ENCODE measurements at places on chromosomes 3 and 15.

DNA sequence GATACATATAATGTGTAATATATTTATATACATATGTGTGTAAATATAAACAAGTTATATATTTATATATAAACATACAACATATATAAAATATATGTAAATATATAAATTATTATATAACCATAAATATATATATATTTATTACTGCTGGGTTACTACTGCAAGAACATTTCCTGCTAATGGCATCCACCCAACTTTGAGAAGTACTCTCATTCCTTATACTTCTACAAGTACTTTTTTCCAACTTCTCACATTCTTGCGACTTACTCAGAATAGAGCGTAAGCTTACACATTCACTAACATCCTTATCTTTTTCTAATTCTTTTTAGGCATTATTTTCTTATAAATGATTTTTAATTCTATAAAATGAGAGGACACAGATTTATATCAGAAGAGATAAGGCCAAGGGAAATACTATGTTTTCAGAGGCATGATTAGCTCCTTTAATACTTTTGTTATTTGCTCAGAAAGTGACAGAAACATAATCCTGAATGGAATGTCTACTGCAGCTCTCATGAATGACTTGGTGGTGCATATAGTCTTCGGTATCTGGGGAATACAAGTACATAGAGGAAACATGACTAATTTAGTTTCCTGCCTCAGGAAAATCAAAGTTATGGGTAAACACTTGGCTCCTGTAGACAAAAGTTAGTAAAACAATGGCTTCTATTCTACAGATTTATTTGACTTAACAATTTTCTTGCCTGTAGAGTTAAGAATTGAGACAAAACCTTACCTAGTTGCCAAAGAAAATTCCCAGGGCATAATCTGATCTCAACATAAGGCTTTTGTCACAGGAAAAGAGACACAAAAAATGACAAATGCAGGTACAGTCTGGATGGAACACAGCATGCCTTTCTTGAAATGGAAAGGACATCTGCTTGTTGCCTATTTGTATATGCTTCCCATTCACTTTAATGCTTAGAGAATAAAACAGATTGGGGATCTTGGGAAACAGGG is 453.9 kb downstream of the SQOR start:
- DNase-seq = no peak

- DNase-seq = no peak
These were observed 190.0 kb downstream of the GABRB3 start for GRCh38 chr15:26582840-26583239.

DNA sequence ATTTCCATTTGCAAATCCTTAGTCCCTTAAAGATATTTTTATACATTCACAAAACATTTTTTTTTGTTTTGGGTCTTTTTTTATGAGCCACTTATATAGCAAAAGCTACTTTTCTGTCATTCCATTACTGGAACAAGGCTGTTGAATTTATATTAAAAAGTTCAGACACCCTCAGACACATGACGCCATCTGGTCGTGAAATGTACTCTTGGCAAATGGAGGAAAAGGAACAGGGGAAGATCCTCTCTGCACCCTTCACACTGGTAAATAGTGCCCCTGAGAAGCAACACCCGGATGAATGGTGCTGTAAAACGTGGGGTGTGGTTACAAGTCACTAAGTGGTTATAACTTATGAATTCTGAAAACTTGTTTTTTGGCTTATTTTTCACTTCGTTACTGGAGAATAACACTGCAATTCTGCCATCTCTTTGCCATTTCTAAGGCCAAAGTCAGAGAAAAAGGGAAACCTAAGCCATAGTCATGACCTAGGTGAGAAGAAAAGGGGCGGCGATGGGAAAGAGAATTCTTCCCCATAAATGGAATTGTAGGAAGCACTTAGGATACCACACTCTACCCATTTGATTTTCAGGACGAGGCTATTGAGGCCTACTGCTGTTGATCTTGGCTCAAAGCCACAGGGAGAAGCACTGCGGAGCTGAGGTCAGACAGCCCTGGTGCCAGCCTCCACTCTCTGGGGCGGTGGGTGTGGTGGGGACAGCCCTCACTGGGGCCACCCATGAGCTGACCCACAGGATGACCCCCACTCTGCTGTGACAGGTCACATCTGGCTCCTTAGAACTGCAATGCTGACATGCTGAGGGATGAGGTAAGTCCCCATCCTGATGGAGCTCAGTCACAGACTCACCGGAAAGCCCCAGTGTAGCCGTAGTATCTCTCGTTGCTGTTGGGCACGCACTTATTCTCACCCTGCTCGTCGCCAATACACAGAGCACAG is 21.9 kb downstream of the LTF start:
- no peak for DNase-seq

- DNase-seq = peak; percentile 52
These were observed 54.2 kb downstream of the CCDC54 start for GRCh38 chr3:107431246-107432012.

DNA sequence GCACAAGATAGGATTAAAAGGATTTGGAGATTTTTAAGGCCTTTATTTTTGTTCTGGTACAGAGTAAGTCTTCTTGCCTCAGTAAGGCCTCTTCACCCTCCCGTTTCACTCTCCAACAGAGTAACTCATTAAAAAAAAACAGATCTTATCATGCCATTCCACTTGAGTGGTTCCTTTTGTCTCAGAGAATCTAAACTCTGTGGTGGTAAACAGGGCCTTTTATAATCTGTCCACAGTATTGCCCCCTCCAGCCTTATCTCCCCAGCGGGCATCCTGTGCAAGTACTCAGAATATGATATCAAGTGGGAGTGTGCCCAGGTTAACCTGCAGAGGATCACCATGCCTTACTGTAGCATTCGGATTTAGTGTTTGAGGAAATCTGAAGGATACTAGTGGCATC is 20.3 kb upstream of the ATOSA start:
- peak; percentile 1 for DNase-seq

- DNase-seq = no peak
These were observed 294.1 kb upstream of the UBE2E2 start for GRCh38 chr3:22908989-22909507.

DNA sequence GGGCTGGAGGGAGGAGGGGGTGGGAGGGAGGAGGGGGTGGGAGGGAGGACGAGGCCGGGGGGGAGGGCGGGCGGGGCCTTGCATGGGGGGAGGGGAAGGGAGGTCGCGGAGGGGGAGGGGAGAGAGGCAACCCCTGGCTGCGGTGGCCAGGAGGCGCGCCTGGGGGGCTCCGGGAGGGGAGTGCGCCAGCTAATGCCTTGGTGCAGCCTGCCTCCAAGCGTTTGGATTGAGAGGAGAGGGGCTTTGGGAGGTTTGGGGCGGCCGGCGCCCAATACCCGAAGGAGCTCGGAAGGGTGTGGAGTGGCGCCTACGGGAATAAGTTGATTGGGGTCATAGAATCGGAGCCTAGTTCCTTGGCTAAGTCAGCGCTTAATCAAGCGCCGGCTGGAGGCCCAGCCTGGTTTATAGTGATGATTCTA is 557 bp downstream of the TFG start:
- DNase-seq = no peak

DNA sequence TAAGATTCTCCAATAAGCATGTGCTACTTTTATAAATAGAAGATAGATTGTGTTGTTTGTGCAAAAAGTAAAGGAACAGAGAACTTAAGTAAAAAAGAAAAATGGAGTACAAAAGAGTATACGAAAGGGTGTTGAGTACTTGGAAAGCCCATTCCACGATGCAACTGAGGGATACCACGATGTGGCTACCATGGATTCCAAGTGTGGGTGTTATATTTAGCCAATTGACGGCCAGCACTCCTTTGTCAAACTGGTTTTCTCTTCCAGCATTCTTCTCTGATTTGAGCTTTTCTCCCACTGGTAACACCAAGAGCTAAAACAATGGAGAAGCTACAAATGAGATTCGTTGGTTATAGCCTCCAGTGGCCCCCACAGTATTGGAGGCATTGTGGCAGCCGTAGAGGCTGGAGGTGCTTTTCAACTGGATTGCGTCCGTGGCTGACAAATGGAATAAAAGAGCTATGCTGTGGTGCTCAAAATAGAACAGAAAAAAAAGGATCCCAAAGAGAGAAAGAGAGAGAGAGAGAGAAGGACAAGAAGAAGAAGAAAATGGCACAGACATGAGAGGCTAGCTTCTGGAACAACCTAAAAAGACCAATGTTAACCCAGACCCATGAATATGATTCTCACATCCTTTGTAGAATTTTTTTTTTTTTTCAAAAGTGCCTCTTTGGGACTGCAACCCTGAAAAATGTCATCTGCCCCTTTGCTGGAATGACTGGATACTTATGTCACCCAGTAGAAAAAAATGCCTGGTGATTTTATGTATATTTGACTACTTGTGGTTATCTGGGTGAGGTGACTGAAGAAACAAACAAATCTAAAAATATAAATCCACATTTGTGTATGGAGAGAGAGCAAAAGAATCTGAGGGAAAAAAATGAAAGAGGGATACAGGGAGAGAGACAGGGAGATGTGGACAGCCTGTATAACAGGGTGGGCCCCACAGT is 345.1 kb downstream of the RORA start:
- no peak for DNase-seq

GRCh38 chr3:79515072-79515471 is 252.7 kb downstream of the ROBO1 start:
- no peak for DNase-seq

- no peak for DNase-seq
These were observed 143.9 kb upstream of the MME start for GRCh38 chr3:154936196-154936595.

DNA sequence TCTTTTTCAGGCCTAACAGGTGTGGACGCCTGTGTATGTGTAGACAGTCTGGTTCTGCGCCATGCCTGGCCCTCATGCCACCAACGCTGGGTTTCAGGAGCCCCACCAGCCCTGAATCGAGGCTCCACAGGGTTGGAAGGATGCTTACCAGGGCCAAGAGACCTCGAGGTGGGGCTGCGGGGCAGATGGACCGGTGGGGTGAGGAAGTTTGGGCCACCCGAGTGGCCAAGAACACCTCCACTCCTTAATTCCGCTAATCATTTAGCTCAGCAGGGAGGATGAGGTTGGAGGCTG is 6.0 kb upstream of the ONECUT1 start:
- DNase-seq = no peak

DNA sequence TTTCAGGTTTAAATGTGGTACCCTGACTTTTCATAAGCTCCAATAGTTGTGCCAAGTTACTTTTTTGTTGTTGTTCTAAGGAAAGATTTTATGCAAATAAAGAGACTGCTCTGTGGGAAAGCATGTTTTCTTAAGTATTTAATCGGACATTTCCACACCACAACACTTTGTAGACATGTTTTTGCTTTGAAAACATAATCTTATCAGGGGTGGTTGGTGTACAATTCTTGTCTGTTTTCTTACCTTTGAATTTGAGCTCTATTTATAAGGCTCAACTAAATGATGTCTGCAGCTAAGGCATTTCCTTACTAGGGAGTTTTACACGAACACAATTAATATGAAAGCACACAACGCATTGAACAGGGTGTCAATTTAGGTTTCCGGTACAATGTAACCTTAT is 81.5 kb upstream of the CDIN1 start:
- DNase-seq = no peak

DNA sequence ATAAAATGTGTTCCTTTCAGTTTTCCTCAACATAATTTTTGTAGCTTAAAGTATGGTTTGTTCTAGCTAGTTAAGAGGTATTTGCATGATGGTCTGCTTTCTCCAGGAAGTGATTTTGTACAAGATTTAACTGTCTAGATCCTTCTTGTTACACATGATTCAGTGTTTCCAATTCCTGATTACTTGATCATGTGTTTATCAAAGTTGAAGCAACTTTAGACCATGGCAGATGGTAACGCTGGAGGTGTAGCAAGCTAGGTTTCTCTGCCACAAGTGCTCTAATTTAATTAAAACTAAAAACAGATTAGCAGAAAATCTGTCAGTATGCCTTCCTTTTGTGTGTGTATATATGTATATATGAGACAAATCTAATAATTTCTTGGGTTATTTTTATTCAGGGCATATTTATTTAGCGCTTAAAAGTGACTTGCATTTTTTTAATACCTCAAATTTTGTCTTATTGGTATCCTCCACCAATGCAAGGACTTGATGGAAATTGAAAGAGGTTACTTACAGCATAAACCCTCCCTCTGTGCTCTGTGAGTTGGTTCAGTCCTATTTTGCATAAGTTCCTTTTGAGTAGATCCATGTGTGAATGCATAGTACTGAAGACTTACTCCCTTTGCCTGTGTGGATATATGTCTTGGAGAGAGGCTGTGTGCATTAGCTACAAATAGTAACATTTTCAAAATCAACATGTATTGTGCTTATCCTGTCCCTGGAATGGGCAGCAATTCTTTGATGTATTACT is 157.3 kb upstream of the CGNL1 start:
- DNase-seq = peak; percentile 88

- peak; percentile 20 for DNase-seq
These were observed 88.3 kb upstream of the ST8SIA2 start for GRCh38 chr15:92305343-92305742.

DNA sequence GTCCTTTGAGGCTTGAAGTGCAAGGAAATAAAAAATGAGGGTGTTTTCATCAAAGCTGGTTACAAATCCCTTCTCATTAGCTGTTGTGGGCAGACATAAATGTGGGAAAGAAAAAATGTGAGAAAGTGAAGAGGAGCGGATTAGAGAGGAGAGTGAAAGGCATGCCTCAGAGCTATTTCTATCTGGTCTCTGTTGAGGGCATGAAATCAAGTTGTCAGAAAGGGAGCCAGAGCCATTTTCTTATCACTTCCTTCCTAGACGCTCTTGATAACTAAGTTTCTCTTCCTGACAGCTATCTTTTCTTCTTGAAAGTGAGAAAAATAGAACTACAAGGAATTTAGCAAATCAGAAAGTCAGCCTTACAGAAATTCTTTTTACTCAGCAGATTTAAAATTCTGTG is 20.8 kb upstream of the CAPN3 start:
- DNase-seq = no peak

- DNase-seq = no peak
These were observed 34.0 kb downstream of the PXK start for GRCh38 chr3:58366699-58367098.

DNA sequence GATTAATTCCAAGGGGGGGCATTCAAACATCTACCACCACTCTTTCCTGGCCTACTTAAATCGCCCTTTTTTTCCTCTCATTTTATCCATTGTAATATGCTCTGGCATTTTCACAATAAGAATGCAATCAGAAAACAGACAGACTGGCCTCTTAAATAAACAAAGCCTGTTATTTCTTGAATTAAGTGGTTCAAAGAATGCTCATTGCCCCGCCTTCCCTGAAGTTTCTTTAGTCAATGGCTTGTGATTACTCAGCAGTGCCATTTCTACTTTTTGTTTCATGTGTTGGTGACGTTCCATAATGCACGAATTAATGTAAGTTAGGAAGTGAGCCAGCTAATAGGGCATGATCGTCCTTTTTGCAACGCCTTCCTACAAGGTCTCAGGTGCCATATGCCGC is 68.0 kb downstream of the FBN1 start:
- no peak for DNase-seq

GRCh38 chr3:42790714-42791229 is 13.5 kb downstream of the HIGD1A start:
- DNase-seq = no peak

DNA sequence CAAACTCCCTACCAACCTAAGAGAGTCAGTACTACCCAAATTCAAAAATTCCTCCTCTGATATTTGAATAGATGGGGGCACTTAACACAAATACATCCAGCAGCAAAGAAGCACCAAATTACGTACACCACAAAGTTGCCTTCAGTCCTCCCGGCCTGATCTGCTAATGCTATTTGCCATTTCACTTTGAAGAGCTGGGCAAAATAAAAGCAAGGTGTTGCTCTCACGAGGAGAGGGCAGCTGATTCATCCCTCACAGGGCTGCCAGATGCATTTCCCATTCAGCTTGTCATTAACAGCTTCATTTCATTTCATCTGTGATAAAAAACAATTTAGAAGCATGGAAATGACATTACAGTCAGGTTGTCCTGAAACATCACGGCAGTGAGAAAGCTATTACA is 283.4 kb upstream of the VEPH1 start:
- no peak for DNase-seq

GRCh38 chr3:194030372-194030771 is 105.6 kb upstream of the HES1 start:
- peak; percentile 67 for DNase-seq

Data from NCI-H345 (cell line).